AG04449 (cell line): ENCODE measurements at places on chromosomes 13 and 19.

DNA sequence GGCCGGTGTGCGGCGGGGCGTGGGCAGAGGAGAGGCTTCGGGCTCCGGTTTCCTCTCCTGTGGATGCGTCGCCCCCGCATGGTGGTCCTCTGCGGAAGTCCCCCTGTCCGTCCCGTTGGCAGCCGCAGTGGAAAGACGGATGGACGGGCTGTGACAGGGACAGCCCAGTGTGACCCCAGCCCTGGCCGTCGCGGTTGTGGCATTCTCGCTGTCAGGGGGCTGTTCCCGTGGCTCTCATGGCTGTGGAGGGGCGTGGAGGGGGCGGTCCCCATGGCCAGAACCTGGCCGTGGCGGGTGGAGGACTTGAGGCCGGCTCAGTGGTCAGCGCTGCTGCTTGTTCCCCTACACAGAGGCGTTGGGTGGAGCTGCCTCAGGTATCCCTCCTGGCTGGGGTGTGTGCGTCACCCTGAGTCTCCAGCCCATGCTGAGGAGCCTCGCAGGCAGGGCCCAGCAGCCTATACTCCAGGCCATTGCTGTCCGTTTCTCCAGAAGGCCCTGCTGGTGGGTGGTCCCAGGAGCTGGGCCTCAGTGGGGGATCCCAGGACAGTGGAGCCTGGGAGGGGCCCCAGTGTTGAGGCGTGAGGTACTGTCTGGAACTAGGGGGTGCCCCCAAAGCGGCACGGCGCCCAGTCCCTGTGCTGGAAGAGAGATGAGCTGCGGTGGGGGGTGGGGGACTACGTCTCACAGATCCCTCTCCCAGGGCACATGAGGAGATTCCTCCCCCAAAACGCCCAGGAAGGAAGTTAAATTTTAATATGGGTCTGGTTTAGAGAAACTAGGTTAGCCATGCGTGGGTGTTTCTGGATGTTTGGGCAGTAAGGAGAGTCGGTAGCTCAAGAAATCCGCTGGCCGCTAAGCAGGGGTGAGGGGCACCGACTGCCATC, 20.3 kb downstream of the CSNK1G2 start:
- no peak for DNase-seq

- DNase-seq, result no peak
These were observed 11.4 kb upstream of the ZNF414 start for GRCh38 chr19:8525401-8525684.

- no peak for DNase-seq
These were observed 10.6 kb upstream of the NFIX start for GRCh38 chr19:12984683-12985048.

DNA sequence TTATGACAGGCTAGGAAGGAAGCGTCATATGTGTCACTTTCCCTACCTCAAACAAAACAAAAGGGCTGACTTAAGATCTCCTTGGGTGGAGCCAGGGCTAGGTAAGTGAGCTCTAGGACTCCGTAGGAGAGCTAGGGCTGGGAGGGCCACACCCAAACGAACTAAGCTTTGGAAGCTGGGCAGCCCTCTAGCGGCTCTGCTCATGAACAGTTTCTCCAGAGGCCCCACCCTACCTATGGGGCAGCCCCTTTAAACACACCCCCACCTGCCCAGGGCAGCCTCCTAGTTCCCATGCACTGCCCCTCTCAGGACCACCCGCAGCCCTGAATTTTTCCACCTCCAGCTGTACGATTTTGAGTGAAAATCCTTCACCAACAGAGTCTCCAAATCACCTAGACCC, 3.5 kb downstream of the PEG3 start:
- no peak for DNase-seq

- DNase-seq, result no peak
These were observed 87.2 kb downstream of the RXFP2 start for GRCh38 chr13:31826521-31826920.

DNA sequence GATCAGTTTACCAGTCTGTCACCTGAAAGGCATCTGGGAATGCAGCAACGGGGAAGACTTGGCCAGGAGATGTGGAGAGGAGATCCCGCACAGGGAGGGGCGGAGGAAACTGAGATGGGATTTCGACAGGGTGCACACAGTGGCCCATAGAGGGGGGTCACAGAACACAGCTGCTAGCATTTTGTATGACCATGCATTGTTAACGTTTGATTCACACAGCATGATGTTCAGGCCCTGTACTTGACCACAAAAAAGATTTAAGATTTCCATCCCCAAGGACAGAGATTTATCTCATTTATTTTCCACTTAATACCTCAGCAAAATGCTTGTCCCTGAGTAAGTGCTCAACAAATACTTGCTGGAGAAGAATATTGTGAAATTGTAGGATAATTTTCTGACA, 63.2 kb downstream of the RAB20 start:
- no peak for DNase-seq

- no peak for DNase-seq
These were observed 20.4 kb upstream of the ZNF83 start for GRCh38 chr19:52658595-52658994.

DNA sequence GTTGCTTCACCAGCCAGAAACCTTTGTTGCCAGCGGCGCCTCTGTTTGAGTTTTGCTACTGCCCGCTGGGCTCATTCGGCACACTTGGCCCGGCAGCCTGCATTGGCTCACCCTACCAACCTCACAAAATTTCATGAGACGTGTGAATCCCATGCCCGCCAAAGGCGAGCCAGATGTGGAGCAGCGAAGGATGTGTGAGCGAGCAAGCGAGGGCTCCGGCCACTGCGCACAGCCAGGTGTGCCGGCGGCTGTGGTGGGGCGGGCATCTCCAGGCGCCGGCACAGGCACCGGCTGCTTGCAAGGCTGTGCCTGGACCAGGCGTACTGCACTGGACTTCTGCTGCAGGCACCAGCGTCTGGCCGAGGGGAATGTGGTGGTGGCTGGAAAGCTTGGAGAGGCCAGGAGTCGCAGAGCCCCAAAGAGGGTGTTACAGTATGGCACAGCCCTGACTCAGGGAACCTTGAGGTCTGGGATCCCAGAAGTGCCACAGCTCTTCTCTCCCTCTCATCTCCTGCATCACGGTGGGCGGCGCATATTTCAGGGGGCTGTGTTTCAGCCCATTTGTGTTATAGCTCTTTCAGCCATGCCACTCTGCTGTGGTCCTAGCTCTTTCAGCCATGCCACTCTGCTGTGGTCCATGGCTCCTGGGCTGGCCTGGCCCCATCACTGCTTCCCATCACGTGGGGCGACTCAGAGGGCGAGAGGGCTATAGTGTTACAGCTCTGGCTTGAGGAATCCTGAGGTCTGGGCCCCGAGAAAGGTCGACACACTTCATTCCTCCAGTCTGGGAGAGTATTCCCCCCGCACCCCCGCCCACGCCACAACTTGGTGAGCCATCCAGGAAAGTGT, 592.0 kb upstream of the SLITRK5 start:
- no peak for DNase-seq

DNA sequence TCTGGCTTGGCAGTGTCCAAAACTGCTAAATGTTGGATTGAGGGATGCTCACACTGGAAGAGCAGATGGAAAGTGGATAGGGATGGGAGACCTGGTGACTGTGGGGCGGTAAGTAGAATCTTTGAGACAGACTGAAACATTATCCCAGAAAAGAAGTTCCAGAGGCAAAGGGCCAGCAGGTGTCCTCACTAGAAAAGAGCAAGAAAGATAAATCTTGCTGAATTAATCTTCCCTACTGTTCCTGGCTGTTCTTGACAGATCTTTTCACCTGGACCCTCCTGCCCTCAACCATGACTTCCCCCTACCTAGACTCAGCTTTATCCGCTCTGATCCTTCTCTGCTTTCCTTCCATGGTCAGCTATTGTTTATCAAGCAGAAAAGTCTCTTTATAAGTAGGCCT, 35.0 kb upstream of the FRY start:
- DNase-seq, result no peak

DNA sequence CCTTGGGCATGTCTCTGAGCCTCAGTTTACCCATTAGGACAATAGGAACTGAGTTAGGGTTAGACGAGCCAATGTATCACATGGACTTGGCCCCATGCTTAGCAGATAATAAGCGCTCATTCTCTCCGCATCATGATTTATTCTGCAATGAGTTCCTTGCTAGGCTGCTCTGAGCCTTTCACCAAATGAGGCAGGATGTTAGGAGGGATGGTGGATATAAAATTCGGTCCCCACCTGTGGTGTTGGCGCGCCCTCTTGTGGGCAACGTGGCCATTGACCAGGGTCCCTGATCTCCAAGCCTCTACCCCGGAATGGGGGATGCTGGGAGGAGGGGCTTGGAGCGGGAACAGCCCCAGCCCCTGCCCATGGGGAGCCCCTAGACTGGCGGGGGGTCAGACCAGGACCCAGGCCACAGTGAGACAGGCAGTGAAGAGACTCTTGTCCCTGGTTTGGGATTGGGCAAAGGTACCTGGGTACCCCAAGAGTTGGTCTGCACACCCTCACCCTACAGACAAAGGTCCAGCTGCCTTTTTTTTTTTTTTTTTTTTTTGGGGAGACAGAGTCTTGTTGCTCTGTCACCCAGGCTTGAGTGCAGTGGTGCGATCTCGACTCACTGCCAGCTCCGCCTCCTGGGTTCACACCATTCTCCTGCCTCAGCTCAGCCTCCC, 43.9 kb downstream of the CERS4 start:
- no peak for DNase-seq

GRCh38 chr19:11693505-11694499, 44.9 kb downstream of the ZNF823 start:
- DNase-seq, result peak; percentile 72

DNA sequence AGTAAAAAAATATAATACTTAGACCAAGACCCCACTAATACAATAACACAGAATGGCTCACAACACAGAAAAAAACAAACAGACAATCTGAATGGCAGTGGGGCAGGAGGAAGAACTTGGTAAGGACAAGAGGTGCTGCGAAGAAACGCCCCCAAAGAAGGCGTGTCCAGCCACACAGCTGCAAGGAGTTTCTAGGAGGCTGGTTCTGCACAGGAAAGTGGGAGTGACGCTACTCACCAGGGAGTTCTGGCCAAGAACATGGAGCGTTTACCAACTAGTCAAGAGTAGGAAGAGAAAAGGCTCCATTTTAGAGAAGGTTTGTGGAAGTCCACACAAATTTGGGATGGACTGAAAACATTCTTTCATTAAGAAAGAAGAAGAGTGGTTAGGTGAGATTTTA, 95.3 kb upstream of the SLC15A1 start:
- no peak for DNase-seq

DNA sequence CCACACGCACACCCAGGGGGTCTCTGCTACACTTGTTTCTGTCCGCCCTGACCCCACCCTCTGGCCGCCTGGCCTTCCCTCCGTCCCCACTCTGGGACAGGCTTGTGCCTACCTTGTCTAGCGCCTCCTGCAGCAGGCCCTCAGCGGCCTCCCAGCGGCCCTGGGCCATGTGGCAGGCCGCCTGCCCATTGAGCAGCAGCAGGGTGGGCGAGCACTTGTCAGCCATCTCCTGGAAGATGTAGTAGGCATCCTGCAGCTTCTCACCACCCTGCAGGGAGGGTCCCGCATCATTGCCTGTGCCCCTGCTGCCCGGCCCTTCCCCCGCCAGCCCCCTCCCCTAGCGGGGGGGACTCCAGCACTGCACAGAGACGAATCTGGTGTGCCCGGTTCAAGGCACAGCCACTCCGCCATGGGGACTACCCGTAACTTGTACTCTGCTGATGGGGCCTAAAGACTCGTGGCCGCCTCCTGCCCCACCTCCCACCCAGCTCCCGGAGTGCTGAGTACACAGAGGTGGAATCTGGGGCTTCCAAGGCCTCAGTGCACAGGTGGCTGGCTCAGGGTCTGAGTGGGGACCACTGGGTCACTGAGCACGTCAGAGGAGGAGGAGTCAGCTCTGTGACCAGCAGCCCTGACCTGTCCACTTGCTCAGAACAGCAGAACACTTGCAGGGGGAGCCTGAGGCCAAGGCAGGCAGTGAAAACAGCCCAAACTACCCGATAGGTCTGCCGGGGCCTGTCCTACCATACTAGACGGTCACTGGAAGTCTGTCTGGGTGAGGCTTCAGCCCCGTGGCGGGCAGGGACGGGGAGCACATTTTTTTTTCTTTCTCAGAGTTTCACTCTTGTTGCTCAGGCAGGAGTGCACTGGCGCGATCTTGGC, 7.4 kb upstream of the CERS1 start:
- no peak for DNase-seq

GRCh38 chr13:40764587-40765403, 6.2 kb downstream of the MRPS31 start:
- DNase-seq, result no peak

GRCh38 chr19:8259922-8260247, 48.3 kb downstream of the CD320 start:
- DNase-seq, result no peak

- no peak for DNase-seq
These were observed 408.6 kb downstream of the LIG4 start for GRCh38 chr13:107806726-107807125.
